Mesenteric fat pad (tissue), 1 donor: ENCODE measurements at places on chromosomes 12 and 14.

- DNase-seq = no peak
These were observed 51.2 kb upstream of the OXA1L start for GRCh38 chr14:22715186-22715812.

GRCh38 chr12:116861320-116861719, 19.9 kb downstream of the HRK start:
- no peak for DNase-seq

GRCh38 chr14:100438678-100439592, 115.8 kb downstream of the SLC25A47 start:
- DNase-seq = peak; percentile 71

GRCh38 chr12:2403221-2403976, 350.6 kb downstream of the CACNA1C start:
- DNase-seq = peak; percentile 6

- no peak for DNase-seq
These were observed 14.5 kb upstream of the TNFRSF1A start for GRCh38 chr12:6356374-6356820.

DNA sequence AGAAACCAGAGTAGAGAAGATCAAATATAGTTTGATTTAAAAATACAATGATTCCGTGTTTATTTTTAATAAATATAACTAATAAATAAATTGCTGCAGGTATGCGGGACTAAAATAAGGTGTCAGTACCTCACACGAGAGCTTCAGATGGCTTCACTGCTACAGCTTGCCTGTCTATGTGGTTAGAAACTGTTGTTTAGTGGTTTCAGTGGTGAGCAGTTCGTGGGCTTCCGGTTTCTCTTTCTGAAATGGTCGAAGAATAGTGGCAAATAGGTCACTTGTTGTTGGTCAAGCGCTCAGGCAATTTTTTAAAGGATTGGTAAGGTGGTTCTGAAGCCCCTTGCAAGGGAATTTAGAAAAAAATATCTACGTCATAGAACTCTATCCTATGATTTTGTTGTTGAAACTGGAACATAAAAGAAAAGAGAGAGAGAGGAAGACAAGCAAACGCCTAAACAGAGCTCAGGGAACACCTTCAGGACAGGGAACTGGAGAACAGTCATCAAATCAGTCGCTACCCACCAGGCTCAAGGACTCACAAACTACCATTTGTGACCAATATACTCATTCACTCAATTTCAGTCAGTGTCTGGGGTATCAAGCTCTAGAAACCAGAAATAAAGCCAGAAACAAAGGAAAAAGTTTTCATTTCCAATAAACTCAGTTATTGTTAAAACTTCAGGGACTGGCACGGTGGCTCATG, 31.3 kb downstream of the GABARAPL1 start:
- DNase-seq = no peak

GRCh38 chr12:19584732-19585131, 145.4 kb downstream of the AEBP2 start:
- no peak for DNase-seq

- no peak for DNase-seq
These were observed 22.1 kb upstream of the KIF26A start for GRCh38 chr14:104116288-104116755.

- no peak for DNase-seq
These were observed 104.3 kb upstream of the MAX start for GRCh38 chr14:65206448-65207096.

- no peak for DNase-seq
These were observed 1136.8 kb downstream of the AACS start for GRCh38 chr12:126201981-126202537.
